Jurkat, Clone E6-1 (cell line): ENCODE measurements at places on chromosomes 4 and X.

GRCh38 chr4:6338175-6338950 is 68.7 kb downstream of the WFS1 start:
- peak; percentile 15 for DNase-seq

GRCh38 chr4:8281519-8282133 is 12.1 kb downstream of the HTRA3 start:
- no peak for DNase-seq

DNA sequence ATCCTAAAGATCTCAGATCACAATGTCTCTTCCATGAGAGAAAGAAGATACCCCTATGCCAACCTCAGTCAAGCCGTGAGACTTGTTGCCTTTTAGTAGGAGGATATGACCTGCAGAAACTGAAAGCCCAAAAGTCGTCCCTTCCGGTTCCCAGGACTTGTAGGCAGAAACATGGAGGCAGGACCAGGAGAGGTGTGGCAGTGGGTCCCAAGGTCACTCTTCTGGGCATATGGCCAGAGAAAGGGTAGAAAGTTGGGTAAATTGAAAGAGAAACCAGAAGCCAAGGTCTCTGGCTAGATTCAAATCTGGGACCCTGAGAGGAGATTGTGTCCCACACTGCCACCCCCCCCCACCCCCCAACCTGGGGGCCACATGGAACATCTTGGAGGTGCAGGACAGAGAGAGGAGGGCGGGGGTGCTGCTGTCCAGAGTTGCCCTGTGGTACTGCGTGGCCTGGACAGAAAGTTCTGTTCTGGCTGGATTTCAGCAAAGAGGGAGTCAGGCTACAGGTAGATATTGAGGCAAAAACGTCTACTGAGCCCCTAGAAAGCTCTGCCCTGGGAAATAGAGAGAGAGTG is 55.4 kb downstream of the DDX3X start:
- no peak for DNase-seq

DNA sequence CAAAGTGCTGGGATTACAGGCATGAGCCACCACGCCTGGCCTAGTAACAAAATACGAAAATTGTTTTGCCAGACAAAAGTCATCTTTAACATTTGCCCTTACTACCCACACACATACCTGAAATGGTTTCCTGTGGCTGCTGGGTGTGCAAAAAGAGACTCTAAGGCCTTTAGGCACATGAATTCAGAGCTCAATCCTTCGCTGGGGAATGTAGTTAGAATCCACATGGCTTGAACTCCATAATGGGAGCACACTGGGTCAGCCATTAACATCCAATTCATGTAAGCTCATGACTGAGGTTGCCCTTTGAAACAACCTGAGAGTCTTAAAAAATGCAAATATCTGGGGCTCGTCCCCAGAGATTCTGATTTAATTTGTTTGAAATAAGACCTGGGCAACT is 87.8 kb downstream of the HPGD start:
- DNase-seq = no peak

- no peak for DNase-seq
Measured at GRCh38 chrX:101407167-101407747, 468 bp downstream of the GLA start.

DNA sequence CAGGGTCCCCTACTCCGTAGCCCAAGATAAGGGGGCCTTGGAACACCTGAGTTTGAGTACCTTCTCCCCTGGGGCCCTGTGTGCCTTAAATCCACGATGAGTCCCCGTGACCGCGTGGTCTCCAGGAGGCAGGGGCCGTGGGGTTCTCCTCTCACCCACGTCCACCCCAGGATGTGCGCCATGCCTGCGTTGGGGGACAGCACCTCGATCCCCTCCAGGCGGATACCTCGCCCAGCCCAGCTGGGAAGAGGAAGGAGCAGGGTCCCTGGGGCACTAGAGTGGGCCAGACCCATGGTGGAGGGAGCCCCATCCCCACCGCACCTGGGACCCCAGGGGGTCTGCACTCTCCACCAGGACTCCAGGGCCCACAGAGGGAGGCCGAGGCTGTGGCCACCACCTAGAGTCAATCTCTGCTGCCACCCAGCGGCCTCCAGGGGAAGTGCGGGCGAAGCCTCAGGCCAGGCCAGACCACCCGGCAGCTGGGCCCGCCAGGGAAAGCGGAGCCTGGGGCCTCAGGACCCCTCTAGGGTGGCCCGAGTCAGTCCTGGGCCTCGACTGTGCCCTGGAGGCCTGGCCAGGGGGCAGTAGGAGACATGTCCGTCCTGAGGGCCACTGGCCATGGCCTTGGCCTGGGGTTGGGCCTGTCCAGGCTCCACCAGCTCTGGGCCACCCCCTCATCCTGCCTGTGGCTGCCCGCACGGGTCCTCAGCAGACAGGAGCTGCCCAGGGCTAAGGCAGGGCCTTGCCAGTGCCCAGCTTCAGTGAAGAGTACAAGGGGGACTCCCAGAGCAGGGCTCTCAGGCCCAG is 55.0 kb downstream of the FAM53A start:
- DNase-seq = peak; percentile 8

DNA sequence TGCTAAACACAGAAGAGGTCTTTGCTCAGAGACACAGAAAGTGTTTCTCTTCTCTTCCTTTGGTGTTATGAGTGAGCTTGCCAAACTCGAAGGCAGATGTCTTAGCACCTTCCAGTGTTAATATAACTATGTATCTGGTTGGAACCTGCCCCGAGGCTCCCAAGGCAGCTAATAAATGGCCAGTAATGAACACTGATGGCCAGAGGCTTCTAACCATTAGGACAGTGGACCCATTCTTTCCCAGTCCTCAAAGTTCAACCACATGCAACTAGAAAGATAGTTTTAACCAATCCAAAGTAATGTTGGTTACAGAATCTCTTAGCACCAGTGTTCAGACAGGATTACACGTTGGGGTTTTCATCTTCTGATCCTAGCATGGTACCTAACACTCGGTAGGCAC is 42.7 kb upstream of the JADE1 start:
- DNase-seq = no peak

DNA sequence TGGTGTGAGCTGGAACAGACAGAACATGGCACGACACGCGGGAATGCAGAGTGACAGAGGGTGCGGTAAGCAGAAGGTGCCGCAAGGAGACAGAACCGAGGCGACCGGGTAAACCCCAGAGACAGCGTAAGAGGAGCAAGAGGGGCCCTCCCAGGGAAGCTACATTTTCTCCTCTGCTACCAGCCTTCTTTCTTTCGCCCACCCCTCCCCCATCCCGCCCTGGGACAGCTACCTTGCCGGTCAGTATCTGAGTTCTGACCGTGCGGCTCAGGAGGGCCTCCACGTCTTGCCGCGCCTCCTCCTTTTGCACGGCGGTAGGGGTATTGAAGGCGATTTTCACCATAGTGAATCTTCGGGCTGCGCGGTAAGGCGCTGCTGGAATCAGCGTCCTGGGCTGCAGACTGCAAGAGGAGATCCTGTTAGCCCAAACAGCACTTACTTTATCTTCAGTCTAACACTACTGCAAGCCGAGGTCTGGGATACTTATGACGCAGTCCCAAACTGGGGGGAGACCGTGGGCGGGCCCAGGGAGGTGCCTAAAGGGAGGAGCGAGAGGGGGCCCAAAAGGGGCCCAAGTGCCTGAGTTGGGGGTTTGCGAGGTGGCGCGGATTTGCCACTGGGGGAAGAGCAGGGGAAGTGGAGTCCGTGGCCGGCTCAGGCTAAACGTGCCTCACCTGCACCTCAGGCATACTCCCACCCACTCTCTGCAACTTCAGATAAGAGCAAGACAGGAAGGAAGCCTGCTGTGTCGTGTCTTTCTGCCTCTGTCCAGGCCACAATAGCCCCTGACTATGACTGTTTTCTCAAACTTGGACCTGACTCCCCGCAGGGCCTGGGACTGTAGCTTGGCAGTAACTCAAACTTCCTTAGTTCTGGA is at the start of gene ITM2A:
TSS of gene ITM2A (minus strand) at position 462 of the 877 bp plus-strand sequence. CDS start at position 343, 119 bp downstream.
- peak; percentile 74 for DNase-seq

- no peak for DNase-seq
Measured at GRCh38 chr4:152927737-152928136, 8.4 kb upstream of the FHDC1 start.

DNA sequence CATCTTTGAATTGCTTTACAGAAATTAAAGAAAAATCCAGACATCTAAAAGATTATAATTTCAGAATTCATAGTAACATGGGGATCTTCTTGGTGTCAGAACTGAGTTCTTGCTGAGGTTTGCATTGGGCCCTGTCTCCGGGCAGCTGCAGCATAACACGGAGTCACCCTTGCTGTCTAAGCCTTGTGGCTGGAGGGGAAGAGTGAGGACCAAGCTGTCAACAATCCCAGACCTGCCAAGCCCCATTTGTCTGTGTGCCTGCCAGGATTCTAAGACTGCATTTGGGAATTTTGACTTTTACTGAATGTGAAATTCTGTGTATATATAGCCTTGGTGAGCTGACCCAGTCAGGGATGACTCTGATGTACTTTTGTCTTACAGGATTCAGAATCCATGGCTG is 25.2 kb upstream of the NAP1L5 start:
- DNase-seq = no peak

DNA sequence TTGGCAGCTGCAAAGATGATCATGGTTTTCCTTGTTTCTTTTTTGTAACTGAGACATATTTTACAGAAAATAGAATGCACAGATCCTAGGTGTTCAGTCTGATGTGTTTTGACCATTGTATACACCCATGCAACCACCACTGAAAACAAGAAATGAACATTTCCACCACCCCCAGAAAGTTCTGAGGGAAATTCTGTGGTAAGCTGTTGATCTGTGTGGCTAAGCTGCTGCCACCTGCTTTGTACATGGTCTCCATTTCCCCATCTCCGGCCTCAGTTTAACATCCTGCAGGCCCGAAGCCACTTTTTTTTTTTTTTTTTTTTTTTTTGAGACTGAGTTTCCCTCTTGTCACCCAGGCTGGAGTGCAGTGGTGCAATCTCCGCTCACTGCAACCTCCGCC is 65.3 kb downstream of the NYX start:
- DNase-seq = peak; percentile 42

GRCh38 chrX:48831136-48831908 is 4.1 kb downstream of the PCSK1N start:
- no peak for DNase-seq

GRCh38 chr4:80206521-80207171 is 9.3 kb downstream of the PRDM8 start:
- DNase-seq = no peak

- no peak for DNase-seq
Measured at GRCh38 chr4:4853371-4853823, 6.1 kb upstream of the MSX1 start.

GRCh38 chr4:173675446-173675845 is 145.4 kb upstream of the HAND2 start:
- no peak for DNase-seq

- no peak for DNase-seq
Measured at GRCh38 chrX:63275127-63275526, 76.0 kb downstream of the SPIN4 start.
